Stimulated activated CD4-positive, alpha-beta T cell treated with anti-CD3 and anti-CD28 coated beads, Interleukin-12 subunit alpha, Interleukin-12 subunit beta, amount 100 ng/mL, for 48 hours (primary cell): ENCODE measurements at places on chromosomes 7 and 10.

DNA sequence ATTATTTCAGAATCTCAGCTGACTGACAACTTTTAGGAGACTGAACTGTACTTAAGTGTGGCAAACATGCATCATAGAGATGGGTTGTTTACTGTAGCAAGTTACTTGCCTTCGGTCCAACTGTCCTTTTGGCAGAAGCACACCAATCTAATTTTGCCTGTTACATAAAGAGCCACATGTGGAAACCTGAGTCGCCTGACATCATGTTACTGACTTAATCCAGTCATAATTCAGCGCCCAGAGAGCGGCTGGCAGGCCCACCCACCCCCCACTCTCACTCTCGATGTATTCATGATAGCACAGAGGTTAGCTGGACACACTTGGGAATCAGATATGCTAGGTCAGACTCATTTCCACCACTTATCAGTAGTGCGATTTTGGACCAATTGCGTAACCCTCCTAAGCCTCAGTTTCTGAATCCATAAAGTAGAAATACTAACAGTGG lies 57.3 kb upstream of the CAPZA2 start:
- no peak for DNase-seq

- DNase-seq: no peak
These were observed 128.9 kb downstream of the MTPAP start for GRCh38 chr10:30219971-30220751.

- DNase-seq: no peak
These were observed 185.6 kb downstream of the MGMT start for GRCh38 chr10:129652521-129653201.

- DNase-seq: no peak
These were observed 131.7 kb downstream of the ZMYND11 start for GRCh38 chr10:266974-267425.

DNA sequence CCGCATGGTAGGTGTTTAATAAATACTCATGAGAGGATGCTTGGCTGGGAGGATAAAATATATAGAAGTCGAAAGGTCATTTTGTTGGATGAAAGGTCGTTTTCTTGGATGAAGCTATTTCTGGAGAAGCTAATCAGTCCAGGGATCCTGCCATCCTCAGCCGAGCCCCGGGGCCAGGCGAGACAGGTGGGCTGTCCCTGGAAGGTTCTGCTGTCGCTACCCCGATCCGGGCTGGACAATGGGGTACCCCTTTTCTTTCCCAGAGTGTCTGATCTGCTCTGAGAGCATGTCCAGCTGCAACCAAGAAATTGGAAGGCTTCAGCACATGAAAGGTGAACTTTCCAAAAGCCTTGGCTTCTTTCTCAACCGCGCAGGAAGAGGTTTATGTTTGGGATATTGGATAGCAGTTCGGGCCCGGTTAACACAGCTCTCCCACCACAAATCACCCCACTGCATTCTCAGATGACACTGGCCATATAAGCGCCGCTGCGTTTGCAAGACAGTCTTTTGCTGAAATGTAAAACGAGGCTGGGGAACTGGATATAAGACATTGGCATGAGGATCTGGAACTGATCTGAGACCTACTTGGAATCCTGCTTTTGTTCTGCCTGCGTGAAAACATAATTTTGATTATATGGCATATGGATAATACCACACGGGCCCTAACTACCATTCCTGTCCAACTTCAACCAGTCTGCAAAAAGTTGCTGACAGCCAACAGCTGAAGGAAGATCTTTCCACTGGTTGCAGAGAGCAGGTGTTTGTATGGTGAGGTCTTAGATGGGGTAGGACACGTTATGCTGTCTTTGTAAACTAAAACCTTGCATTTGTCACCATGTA lies 31.2 kb upstream of the MSRB2 start:
- no peak for DNase-seq

GRCh38 chr7:47454069-47454973 lies 127.6 kb downstream of the TNS3 start:
- DNase-seq: no peak

GRCh38 chr10:58833771-58834561 lies 321.3 kb downstream of the BICC1 start:
- no peak for DNase-seq

GRCh38 chr7:121449329-121449728 lies 53.2 kb upstream of the FAM3C start:
- DNase-seq: no peak

DNA sequence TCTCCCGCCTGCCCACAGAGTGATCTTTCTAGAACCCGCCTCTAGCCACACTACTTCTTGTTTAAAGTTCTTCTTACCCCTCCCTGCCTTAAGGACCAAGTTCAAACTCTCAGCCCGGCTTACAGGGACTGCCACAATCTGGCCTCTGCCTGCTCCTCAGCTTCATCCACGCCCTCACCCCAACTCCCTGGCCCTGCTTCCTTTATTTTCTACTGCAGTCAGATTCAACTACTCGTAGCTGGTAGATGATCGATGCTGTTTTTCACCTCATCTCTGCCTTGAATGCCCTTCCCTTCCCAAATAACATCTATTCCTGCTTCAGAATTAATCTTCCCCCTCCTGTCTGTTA lies 508.5 kb downstream of the RPS24 start:
- DNase-seq: no peak

DNA sequence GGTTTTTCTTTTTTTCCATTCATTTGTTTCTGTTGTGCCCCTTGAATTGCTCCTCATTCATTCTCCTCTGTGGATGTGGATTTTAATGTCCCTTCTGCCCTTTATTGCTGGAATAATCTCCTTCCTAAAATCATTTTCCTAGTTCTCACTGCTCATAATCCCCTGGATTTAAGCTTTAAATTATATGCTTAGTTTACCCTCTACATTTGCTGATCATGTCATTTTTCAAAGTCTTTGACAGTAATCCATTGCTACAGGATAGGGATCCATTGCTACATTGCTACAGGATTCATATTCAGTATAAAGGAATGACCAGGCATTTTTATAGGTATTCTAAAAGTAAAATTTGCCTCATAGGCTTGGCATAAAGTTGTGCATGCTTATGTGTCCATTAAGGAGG lies 14.3 kb downstream of the ADAM22 start:
- DNase-seq: no peak

DNA sequence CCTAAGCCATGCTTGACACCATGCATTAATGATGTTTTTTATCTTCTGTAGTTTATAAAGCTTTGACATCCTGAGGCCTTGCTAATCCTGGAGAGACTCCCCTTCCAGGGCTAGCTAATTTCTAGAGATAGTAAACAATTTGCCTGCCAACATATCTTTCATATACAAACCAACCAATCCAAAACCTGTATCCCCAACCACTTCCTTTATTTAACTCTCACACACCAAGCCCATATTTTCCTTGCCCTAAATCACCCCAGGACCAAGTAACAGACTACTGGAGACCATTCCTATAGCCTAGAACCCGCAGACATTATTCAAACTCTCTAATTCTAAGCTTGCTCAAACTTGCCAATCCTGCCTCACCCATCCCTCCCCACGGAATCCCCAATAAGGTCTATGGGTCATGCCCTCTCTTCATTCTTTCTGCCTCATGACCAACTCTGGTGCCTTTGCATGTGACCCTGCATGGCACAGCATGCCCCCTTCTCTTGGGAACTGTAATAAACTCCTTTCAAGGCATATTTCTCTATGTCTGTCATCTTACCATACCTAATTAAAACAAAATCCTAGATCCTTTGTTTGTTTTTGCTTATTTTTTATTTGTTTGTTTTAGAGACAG lies 116.6 kb upstream of the CACUL1 start:
- DNase-seq: no peak

GRCh38 chr7:30389791-30390190 lies 88.8 kb downstream of the NOD1 start:
- DNase-seq: no peak

DNA sequence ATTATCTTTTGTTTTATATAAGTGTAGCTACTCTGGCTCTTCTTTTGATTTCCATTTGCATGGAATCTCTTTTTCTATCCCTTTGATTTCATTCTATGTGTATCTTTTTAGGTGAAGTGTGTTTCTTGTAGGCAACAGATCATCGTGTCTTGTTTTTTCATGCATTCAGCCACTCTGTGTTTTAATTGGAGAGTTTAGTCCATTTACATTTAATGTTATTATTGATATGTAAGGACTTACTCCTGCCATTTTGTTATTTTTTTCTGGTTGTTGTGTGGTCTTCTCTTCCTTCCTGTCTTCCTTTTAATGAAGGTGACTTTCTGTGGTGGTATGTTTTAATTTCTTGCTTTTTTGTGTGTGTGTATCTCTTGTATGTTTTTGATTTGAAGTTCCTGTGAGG lies 81.6 kb downstream of the BBS9 start:
- DNase-seq: no peak

DNA sequence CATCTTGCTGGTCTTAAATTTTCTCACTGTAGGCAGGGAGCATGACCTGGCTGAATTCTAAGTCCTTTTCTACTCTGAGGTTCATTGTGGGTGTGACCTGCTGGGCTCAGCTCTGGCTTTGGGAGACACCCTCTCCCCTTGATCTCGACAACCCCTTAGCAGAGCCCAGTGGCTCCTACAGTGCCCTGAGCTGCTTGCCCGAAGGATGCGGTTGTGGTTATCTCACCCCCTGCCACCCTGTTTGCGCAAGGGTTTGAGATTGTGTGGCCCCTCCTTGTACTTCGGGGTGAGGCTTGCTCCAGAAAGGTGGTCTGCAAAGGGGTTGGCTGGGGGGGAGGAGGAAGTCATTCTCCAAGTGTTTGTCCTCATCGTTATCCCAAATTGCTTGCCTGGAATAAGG lies 55.3 kb downstream of the TCF7L2 start:
- no peak for DNase-seq

GRCh38 chr10:35214607-35215020 lies 88.0 kb downstream of the CREM start:
- DNase-seq: no peak

- no peak for DNase-seq
These were observed 33.8 kb downstream of the GBF1 start for GRCh38 chr10:102279104-102279503.

DNA sequence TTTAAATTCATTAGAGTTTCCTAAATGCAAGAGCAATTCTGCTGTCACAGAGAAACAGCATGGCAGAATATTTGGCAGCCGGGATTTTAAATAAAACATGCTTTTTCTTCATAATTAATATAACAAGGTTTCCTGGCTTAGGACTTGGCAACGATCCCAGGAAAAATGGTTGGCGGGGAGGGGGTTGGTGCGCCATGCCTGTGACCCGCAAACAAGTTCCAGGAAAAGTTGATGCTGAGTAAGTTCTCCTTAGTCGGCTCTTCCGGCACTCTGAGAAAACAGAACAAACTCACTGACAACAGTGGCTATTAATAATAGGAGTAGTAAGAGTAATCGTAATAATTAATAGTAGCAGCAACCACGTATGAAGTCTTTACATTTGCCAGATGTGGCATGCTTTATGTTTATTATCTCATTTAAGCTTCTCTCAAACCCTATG lies 4.6 kb downstream of the HABP2 start:
- no peak for DNase-seq

- DNase-seq: no peak
These were observed 2.1 kb downstream of the FKBP6 start for GRCh38 chr7:73329861-73330581.

- no peak for DNase-seq
These were observed 16.5 kb downstream of the ANLN start for GRCh38 chr7:36406156-36406555.

DNA sequence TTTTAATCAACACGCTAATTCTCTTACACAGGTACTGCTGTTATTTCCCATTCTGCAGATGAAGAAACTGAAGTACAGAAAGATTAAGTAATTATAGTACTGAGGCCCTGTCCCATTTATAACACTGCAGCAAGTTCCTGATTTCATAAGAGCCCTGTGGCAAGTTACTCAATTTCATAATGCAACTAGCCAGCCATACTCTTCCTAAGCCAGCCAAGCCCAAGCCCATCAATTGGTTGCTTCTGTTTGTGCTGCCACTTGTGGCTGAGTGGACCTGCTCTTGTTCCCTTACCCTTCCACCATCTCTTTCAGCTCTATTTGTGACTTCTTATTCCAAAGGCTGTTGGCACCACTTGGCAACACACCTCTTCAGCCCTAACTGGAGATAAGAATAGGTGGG lies 19.7 kb upstream of the PRPF18 start:
- DNase-seq: no peak

- no peak for DNase-seq
These were observed 284.6 kb upstream of the ANKRD30A start for GRCh38 chr10:36840788-36841187.

- no peak for DNase-seq
These were observed 86.9 kb downstream of the MGMT start for GRCh38 chr10:129553928-129554327.

GRCh38 chr7:102942868-102943267 lies 30.1 kb downstream of the LRRC17 start:
- no peak for DNase-seq

- no peak for DNase-seq
These were observed 37.1 kb downstream of the SVOPL start for GRCh38 chr7:138663725-138664710.

DNA sequence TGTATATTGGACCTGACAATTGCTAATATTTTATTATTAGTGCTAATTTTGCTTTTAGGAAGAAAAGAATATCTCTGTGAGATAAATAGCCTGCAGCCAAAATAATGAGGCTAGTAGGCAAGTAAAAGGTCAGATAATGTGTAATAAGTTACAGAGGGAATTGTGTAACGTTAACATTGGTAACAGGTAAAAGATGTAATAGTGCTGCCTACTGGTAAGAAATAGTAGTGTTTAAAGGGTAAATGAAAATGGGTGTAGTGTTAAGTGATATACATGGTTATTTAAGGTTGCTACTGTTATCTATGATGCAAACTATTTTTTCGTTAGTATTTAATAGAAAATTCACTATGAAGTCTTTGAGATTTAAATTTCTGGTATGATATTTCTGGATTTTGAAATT lies 9.2 kb upstream of the FOXP2 start:
- DNase-seq: no peak

GRCh38 chr7:148147438-148147837 lies 443.1 kb upstream of the C7orf33 start:
- DNase-seq: no peak

GRCh38 chr7:11437994-11438393 lies 394.0 kb downstream of the THSD7A start:
- no peak for DNase-seq
